Spinal cord (tissue), 10 donors: ENCODE measurements at places on chromosomes 7 and 10. TPM values are rescaled to one million over a fixed set of nuclear protein-coding genes. Genes with fewer than 3 reads are reported as not detected.

The ARMC3 gene
- total RNA-seq: 29.3 TPM

The WIPF3 gene
- 4.5 TPM for total RNA-seq

The CYP26C1 gene
- total RNA-seq: 0.11 TPM

The UCN3 gene
- total RNA-seq: 0.50 TPM

The PSMC2 gene
- 118 TPM for total RNA-seq

The UFSP1 gene
- 1.4 TPM for total RNA-seq

The GIGYF1 gene
- 13.2 TPM for total RNA-seq

The GIMAP8 gene
- 4.7 TPM for total RNA-seq

The NUDT1 gene
- 34.2 TPM for total RNA-seq

The TEX47 gene
- not detected for total RNA-seq

The IGFBP1 gene
- total RNA-seq: 0.40 TPM

The DYNC1I1 gene
- 66.8 TPM for total RNA-seq

The SGCE gene
- total RNA-seq: 146 TPM

DNA sequence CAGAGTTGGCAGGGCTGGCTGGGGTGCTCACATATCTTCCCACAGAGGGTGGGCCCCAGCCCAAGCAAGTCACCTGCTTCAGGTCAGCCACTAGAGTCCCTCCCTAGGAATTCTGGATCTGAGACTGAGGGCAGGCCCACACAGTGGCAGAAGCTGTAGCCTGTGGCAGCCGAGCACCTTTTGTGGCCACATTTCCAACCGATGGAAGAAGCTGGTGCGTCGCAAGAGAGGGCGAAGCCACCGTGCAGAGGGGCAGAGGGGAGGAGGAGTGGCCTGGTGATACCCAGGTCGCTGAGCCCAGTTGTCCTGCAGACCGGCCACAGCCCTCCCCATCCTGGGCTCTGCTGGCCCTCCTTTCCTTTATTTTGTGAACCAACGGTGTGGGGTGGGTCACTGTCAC is 5.3 kb downstream of the POLM start:
- no peak for DNase-seq

DNA sequence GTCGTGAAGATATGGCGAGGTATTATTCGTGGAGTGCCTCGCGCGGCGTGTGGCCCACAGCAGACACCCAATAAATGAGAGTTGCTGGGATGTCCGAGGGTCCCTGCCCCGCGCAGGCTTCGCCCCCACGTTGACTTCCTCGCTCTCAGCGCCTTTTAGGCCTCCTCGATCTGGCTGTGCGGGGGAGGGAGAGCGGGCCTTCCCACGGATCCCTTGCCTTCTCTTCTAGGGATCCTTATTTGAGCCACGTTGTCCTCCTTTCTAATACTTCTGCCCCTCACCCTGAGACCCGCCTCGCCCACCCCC is 660 bp downstream of the VCL start:
- no peak for DNase-seq

- DNase-seq: no peak
Observed at GRCh38 chr7:142646386-142647140, 102.7 kb upstream of the PRSS1 start.

DNA sequence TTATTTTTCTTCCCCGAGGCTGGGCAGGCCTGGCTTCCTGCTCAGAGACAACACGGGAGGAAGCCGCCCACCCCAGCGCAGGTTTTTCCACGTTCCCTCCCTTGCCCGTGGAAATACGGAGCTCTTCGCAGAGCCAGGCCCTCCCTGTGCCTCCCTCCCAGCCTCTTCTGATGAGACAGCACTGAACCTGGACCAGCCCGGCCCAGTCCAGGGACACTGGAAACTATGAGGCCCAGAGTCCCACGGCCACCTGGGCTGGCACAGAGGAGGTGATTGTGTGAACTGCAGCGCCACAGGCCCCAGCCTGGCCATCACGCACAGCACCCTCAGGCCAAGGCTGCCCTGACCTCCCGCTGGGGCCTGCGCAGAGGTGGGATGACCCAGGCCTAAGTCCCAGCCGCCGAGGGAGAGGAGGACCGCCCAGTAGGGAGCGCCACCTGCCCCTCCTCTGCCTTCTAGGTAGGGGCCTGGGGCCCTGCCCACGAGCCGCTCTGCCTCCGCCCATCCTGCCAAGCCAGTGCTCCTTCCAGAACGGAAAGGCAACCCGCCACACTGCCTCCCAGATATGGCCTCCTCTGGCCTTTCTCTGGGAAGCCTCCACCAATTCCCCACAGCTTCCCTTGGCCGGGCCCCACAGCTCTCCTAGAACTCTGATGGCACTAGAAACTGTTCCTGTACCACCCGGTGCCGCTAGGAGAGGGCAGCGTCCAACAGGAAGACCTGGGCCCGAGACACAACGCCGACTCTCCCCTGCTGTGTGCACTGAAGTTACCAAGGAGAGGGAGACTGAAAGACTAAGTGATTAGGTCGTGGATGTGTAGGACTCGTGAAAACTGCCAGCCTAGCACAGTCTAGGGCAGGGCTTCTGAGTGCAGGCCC is 57.2 kb downstream of the PROSER2 start:
- no peak for DNase-seq

DNA sequence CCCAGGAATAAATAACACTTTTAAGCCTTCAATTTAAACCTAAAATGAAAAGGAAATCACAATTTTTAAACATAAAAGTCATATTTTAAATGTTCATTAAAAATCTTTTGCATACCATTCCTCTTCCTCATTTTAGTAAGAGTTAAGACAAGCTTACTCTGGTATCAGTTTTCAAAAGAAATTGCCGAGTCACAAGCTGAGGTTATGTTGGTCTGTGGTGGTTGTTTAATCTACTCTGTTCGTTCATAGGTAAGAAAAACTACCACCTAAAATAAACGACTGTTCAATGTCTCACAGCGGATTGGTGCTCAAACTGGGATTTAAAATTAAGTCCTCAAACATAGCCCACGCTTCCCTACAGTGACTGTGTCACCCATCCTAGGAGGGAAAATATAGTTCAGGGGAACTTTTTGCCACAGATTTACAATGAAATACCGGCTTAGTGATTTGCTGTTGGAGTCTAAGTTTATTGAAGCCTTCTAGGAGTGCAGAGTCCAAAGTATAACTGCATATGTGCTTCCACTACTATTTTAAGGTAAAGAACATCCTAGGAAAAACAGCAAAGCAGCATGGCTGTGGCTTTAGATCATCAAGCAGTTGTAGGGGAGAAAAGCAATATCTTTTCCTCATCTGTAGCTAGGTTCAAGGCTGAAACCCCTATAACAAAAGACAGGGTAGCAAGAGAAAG is 61.1 kb downstream of the GNAT3 start:
- DNase-seq: no peak

- no peak for DNase-seq
Observed at GRCh38 chr10:99977916-99978315, 31.8 kb downstream of the DNMBP start.

DNA sequence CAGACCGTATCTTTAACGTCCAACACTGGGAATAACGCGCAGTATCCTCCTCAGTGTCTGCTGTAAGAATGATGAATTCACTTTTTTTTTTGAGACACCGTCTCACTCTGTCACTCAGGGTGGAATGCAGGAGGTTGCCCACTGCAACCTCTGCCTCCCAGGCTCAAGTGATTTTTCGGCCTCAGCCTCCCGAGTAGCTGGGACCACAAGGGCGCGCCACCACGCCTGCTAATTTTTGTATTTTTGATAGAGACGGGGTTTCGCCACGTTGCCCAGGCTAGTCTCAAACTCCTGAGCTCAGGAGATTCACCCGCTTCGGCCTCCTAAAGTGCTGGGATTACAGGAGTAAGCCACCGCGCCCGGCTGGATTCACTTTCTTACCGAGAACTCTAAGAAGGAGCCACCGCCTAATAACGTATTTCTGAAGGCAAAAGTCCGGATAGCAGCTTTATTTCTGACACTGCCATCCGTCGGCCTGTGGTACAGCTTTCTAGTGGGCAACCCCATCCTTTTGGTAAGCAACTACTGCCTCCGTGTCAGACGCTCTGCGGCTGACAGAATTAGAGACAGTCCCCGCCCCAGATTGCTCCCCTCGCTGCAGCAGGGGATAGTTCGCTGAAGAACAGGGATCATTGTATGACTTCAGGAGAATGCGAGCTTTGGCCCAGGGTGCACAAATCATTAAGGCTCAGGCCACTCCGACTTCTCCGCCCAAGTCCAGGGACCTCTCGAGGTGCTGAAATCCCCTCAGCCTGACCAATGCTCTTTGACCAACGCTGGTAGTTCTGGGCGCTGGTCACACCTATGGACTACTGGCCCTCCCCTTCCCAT is 662 bp downstream of the POLR3A start:
- DNase-seq: no peak

DNA sequence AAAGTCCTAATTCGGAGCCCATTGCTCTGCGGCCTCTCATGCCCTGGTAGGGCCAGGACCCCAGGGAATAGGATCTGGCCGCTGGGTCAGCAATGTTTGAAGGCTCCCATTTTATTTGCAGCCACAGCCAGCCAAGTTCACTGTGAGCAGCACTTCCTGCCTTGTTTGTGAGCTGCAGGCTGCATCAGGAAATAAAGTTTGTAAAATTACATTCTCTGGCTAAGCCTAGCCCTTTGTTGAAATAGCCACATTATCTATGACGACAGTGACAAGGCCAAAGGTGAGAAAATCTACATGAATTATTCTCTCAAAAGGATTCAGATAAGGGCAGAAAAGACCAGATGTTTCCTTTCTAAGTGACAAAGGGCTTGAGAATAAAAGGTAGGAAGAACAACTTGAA is 23.7 kb upstream of the ITGB1 start:
- DNase-seq: no peak

- DNase-seq: no peak
Observed at GRCh38 chr7:87328281-87328680, 17.2 kb upstream of the CROT start.

DNA sequence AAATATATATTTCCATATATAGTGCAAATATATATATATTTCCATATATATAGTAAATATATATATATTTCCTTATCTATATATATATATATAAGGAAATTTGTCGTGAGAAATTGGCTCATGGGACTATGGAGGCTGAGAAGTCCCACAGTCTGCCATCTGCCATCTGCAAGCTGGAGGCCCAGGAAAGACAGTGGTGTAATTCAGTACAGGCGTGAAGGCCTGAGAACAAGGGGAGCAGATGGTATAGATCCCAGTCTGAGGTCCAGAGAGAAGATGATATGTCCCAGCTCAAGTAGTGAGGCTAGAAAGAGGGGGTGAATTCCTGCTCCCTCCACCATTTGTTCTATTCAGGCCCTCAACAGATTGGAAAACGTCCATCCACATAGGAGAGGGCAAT is 78.9 kb downstream of the MTPN start:
- DNase-seq: no peak

- no peak for DNase-seq
Observed at GRCh38 chr7:121214657-121215056, 114.1 kb upstream of the WNT16 start.

- no peak for DNase-seq
Observed at GRCh38 chr7:148699782-148700629, 1.3 kb downstream of the CUL1 start.

DNA sequence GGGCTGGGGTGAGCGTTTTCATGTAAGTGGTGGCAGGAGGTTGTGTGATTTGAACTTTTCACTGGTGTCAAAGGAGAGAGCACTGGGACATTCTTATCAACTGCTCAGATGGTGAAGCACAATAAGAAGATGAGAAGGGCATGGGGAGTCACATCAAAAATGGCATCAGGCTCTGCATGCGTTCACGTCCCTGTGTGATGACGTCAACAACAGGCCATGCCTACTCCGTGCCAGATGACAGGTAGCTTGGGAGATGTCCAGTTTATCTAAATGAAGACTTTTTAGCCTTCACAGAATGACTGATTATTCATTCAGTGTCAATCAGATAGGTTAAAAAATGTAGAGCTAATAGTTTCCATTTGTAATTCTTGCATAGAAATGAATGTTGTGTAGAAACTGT is 264.3 kb upstream of the POM121L12 start:
- DNase-seq: no peak

DNA sequence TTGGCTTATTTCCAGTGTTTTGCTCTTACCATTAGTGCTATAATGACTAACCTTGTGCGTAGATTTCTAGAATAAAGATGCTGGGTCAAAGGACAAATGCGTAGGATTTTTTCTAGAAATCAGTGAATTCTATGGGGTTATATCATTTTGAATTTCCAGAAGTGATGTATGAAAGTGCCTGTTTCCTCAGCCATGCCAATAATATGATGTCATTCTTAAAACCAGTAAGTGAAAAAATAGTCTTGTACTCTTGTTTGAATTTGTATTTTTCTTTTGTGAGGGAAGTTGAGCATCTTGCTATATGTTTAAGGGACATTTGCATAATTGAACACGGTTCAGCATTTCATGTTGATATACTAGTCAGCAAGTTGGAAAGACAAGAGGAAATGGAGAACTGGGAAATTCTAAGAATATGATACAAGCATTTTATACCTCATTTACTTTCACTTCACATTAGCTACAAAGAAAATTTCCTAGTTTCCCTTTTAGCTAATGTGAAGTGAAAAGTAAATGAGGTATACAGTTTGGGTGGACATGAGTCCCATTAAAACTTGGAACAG is 3.8 kb upstream of the DNAH11 start:
- peak; percentile 58 for DNase-seq

GRCh38 chr10:13956826-13957225 is 370.1 kb downstream of the PRPF18 start:
- no peak for DNase-seq

DNA sequence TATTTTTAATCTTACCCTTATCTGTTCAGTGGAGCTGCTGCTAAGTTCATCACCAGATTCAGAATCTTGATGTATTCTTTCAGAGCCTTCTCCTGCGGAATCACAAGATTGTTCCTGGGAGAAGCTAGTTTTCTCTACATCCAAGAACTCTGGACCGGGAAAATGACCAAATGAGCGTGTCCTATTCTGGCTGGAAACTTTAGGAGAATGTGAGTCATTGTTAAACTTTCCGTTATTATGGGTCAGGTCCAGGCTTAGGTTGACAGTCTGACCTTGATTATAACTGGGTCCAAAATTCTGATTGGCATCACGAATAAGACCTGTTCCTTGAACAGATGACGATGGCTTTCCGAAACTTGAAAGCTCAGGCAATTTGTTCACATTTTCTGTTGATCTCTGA is 20.5 kb downstream of the ARHGAP12 start:
- no peak for DNase-seq

DNA sequence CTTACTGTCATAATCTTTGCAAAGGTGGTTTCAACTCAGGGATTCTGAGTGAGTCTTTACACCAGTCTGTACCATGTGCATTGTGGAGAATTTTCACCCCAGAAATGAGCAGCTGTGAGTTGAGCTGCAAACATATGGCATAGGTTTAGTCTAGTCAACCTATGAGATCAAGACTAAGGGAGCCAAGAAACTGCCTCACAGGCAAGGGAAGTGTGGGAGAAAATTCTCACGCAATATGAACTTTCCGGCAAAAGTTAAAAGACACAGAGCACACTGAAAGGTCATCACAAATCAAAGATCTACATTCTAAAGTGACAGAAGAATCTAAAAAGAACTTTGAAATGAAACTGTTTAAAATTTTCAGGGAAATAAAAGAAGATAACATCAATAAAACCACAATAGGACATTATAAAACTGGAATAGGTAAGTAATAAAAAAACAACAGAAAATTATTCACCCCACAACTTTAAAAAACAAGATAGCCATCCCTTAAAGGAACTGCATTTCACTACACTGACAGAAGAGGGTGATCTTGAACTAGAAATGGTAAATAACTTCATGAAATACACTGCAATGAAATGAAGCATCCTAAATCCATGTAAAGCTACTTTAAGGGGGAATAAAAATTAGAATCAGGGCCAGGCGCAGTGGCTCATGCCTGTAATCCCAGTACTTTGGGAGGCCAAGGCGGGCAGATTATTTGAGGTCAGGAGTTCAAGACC is 63.5 kb downstream of the LGI1 start:
- DNase-seq: no peak
